ENCODE measurements at places on chromosomes 1 and 21.
A peak's percentile ranks its signal among the peaks of the same experiment; 100 is the strongest.

- no peak for DNase-seq
Measured at GRCh38 chr1:88276163-88276562, 407.9 kb upstream of the PKN2 start.

- DNase-seq = no peak
Measured at GRCh38 chr21:37560385-37560784, 193.8 kb downstream of the DYRK1A start.

DNA sequence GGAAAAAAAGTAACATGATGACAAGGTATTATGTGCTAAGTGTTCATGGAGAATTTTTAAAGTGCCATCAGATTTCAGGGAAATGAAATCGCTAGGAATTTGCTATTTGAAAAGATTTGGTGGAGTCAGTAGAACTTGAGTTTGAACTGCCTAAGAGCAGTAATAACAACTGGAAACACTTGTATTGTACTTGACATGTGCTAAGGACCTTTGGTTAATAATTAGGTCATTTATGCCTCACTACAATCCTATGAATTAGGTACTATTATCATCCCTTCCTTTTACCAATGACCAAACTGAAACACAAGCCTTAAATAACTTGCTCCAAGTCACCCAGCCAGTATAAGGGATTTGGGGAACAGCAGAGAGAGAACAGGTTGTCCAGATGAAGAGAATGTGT is 133.4 kb downstream of the NTNG1 start:
- DNase-seq = no peak

DNA sequence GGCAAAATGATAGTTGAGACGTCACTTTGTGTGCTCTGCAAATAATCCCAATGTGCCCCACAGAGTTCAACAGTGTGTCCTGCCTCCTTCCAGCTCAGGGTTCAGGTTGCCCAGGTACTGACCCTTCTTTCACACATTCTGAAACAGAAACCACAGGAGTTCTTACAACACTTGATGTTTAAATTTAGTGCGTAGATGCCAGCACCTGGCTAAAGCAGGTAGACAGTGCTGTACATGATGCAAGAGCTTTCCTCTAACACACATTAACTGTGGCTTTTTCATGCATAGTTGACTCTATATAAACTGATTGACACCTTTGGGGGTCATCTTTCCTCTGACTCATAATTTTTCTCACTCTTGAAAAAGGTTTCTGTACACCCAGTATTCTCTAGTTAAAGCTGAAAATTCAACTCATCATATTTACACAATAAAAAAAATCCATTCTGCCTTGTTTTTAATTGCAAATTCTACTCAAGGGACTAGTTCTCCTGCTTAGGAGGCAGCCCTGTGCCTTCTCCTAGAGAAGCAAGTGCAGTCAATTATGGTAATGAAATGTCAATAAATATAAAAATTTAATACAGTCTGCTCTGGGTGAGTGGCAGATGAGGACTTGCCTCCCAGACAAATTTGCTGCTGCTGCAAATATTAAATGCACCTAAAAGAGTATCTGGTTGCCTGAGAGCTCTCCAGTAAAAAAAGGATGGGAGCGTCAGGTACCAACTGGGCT is 91.4 kb downstream of the NR5A2 start:
- no peak for DNase-seq

DNA sequence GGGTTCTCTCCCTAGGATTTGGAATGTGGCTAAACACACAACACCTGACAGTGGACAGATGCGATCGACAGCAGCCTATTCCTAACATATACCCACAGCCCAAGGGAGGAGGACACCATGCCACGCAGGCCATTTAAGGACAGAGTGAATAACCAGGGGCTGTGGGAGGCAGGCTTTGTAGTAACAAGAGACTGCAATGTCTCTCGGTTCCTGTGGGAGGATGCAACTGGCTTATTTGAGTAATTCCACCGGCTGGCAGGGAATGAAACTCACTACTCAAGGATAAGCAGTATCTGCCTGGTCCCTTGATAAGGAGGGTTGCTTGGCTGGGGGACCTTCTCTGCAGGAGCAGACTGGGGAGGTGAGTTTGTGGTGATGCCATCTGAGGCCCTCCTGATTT is 109.6 kb downstream of the PCP4 start:
- DNase-seq = no peak

DNA sequence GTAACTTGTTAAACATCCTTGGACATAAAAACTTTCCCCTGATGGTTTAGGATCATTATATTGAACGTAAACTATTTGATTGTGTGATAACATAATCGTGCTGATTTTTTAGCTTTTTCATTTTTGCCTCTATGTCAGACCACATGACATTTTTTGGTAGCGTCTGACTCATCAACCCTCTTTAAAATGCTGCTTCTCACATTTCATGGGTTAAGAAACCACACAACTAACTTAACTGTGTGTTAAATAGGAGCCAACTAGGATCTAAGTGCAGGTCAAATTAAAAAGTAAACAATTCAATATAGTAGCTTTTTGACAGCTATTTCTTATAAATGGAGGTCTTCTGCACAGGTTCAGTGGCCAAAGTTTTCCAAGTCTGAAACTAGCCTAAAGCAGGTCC is 9.8 kb downstream of the BTG3 start:
- DNase-seq = no peak

DNA sequence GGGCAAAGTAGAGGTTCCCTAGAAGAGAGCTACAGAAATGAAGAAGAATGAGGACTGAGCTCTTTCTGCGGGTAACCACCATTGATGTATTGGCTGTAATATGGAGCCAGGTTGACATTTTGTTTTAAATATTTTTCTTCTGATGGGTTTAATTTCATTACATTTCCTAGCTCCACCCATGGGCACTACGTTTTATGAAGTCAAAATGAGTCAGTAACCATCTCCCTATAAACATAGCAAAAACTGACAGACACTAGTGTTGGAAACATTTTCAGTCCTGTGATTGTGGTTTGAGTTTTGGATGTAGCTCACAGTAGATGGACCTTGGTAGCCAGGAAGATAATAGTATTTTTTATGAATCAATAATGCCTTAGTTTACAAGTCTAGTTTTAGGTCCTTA is 470.4 kb upstream of the B3GALT2 start:
- DNase-seq = no peak

GRCh38 chr1:231544943-231545592 is 16.6 kb downstream of the TSNAX start:
- DNase-seq = no peak

- no peak for DNase-seq
Measured at GRCh38 chr1:68426594-68426993, 23.2 kb downstream of the RPE65 start.

GRCh38 chr1:74818661-74819456 is 85.9 kb downstream of the TYW3 start:
- no peak for DNase-seq

DNA sequence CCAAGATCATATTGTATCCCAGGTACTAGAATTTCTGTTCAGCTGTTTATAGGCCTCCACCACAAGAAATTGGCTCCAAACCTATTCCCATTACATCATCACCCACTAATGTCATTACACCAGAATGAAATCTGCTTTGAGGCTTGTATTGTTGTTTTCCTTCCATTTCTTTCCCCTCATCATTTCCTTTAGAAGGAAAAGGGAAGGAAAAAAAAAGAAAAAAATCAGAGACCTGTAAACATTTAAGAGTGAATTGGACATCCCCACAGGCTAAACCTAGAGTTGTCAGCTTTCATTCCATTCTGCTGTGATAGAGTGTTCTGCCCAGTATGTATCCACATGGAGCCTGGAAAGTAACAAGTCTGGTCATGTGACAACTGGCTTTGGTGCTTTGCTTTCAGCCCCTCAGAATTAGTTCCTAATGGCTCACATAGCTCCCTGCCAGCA is 44.6 kb downstream of the NFYC start:
- no peak for DNase-seq

DNA sequence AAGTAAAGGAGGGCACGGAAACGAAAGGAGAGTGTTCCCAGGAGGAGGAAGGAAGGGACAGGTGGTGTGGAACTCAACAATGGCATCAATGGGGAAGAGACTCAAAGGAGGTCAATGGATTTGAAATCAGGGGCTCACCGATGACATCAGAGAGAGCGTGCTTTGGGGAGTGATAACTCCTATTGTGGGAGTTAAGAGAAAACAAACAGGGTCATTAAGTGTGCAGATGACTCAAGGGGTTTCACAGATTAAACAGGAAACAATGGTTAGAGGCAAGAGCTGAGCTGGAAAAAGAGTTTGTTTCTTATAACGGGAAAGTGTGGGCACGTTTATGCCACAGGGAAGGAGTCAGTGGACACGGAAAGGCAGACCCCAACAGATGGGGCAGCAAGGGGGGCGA is 629.1 kb downstream of the SMYD3 start:
- DNase-seq = no peak

- DNase-seq = no peak
Measured at GRCh38 chr21:20968391-20968790, 29.8 kb upstream of the NCAM2 start.

- peak; percentile 86 for DNase-seq
Measured at GRCh38 chr1:205396967-205397616, 24.8 kb downstream of the LEMD1 start.

DNA sequence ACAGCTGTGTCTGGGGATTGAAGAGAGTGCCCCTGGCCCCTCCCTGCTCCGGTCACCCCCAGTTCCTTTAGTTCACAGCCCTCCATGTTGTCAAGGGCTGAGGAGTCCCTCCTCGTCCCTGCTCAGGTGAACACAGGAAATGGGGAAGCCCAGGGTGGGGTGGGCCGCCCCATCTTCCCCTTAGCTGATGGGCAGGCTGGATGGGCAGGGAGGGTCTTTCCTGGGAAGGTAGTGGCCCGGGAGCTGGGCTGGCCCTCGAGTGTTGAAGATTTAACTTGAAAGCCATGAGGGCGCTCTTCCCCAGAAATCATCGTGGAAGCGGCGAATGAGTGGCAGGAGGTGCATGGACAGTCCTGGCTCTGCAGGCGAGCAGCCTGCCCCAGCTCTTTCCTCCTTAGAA is 18.3 kb upstream of the NPHP4 start:
- no peak for DNase-seq

GRCh38 chr1:175341631-175342429 is 149.3 kb upstream of the KIAA0040 start:
- DNase-seq = no peak

- no peak for DNase-seq
Measured at GRCh38 chr21:39874759-39875158, 7.5 kb downstream of the PCP4 start.

DNA sequence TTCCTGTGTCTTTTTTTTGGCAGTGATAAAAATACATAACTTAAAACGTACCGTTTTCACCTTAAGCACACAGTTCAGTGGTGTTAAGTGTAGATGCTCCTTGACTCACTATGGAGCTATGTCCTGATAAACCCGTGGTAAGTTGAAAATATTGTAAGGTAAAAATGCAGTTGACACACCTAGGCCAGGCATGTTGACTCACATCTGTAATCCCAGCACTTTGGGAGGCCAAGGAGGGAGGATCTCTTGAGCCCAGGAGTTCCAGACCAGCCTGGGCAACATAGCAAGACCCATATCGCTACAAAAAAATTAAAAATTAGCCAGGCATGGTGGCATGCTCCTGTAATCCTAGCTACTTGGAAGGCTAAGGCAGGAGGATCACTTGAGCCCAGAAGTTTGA is 73.6 kb upstream of the COG2 start:
- no peak for DNase-seq

DNA sequence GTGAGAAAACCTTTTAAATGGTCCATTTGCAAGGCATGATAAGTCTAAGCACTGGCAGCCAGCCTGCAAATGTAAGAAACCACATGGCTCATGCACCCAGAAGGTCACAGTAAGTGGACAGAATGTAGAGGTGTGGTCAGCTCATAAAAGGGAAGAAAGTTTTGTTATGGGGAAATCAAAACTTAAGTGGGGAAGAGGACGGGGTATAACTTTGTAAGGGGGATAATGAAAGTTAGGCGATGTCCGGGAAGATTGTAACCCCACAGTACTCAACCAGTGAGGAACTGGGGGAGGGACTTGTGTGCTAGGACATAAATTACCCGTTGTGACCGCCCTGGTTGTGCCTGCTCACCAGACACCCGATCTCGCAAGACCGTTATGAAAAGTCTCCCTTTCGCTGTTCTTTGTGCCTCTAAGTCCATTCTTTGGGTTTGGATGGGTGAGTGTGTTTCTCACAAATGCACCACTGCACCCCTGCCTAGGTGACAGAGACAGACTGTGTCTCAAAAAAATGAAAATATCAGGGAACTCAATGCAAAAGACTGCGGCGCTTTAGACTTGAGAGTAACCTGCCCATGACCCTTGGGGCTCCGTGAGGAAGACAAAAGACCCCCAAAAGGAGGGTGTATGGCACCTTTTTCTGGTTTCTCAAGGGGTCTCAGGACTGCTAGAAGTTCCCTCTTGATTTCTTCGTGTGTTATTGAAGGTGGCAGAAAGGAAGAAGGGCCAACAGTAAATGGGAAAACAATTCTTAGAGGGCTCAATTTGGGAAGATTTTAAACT is 28.6 kb upstream of the ZNF496 start:
- no peak for DNase-seq

DNA sequence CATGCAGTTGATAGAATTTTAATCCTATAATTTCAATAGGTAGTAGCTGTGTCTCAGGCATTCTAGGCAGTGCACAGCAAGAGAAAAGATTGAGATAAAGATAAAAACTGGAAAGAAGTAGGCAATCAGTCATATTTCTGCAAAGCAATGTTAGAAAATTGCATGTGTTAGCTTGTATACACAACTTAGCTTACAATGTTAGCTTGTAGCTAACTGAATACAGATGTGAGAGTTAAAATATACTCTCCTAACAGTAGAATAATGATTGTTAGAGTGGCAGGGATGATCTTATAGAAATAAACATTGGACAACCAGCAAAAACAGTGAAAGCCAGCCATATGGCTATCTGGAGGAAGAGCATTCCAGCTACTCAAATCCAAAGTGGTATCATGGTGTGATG is 29.0 kb downstream of the PTPRC start:
- DNase-seq = no peak

GRCh38 chr1:236951672-236952071 is 52.6 kb downstream of the MT1HL1 start:
- DNase-seq = peak; percentile 4

GRCh38 chr1:101975371-101975770 is 21.4 kb downstream of the OLFM3 start:
- no peak for DNase-seq

GRCh38 chr1:195012995-195013394 is 1595.2 kb downstream of the KCNT2 start:
- no peak for DNase-seq

DNA sequence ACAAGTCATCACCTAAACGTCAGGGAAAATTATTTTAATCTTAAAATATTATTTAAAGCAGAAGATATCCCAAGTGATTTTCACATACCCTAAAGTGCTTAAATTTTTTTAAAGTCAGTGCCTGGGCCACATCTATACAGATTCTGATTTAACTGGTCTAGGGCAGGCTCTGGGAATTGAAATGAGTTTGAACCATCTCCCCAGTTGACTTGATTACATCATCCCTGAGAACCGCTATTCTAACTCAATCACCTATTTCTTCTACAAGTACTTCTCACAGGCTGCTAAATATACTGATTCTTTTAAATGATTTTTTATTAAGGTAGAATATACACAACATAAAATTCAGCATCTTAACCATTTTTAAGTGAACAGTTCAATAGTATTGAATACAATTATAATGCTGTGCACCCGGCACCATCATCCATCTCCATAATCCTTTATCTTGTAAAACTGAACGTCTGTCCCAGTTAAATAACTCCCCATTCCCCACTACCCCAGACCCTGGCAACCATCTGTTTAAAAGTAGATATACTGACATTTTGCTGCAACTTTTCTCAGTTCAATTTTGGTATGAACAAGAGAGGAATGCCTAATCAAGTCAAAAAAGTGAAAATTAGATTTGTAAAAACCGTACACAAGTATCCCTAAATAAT is 19.5 kb downstream of the GART start:
- DNase-seq = no peak

GRCh38 chr1:161952607-161953172 is 71.0 kb downstream of the OLFML2B start:
- DNase-seq = no peak

Data from NCI-H524 (cell line).